ELR (cell line): ENCODE measurements at places on chromosomes 13 and 19.

GRCh38 chr19:33022472-33023116 is 42.1 kb downstream of the RHPN2 start:
- DNase-seq, result no peak

- DNase-seq, result peak; percentile 74
Measured at GRCh38 chr19:52748336-52748950, 13.6 kb upstream of the ZNF611 start.

GRCh38 chr19:56670961-56671612 is 470 bp downstream of the ZNF835 start:
- DNase-seq, result no peak

DNA sequence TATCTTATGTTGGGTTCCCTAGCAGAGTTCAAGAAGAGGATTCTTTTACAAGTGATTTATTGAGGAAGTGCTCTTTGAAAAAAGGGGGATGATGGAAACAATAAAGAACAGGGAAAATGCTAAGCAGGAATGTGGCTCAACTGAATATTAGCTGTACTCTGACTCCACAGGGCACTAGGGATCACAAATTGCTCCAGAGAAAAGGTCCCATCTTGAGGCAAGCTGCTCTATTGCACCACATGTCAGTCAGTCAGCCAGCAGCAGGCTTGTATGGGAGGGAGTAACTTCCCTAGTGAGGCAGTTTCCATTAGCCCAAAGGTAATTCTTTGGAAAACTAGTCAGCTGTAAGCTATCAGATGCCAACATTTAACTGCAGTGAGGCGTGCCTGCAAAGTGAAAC is 73.3 kb upstream of the FNDC3A start:
- DNase-seq, result peak; percentile 19

DNA sequence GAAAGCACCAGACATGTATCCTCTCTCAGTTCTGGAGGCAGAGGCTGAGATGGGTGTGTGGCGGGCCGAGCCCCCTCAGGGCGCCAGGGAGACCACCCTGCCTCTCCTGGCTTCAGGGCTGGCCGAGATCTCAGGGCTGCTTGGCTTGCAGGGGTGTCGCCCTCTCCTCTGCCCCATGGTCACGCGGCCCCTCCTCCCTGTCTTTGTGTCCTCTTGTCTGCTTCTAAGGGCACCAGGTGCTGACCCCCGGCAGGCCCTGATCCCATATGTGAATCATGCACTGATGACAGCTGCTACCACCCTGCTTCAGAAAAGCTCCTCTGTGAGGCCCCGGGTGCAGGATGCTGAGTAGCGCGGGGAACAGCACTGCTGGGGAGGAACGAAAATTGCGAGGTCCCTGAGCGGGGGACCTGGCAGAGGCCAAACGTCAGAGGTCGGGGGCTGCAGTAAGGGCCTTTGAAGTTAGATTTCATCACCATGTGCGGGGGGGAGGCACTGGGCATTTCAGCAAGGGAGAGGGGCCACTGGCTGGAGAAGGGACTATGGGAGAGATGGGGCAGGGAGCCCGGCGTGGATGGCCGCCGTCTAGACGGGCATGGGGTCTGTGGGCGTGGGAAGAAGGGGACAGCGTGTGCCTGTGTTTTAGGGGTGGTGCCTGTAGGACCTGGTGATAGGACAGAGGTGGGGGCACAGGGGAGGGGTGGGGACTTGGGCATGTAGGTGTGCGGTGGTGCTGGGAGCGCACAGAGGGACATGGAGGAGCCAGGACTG is 125.2 kb downstream of the KDM4B start:
- DNase-seq, result no peak

DNA sequence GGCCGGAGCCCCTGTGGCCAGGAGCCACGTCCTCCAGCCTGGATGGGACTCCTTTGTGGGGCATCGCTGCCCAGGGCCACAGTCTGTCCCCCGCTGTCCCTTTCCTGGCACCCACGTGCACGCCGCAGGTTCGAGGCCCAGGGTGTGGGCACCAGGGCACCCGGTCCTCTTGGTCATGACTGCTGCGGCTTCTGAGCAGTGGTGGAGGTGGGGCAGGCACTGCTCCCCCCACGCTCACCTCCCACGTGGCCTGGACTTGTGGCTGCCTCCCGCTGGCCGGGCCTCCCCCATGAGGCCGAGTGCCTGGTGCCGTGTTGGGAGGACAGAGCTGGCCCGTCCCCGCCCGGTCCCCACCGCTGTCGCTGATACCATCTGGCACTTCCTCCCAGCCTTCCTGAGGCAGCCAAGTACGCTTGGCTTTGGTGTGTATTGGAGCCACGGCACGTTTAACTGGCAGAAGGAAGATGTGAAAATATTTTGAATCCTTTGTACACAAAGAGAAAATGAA is 12.8 kb downstream of the SPPL2B start:
- DNase-seq, result no peak

DNA sequence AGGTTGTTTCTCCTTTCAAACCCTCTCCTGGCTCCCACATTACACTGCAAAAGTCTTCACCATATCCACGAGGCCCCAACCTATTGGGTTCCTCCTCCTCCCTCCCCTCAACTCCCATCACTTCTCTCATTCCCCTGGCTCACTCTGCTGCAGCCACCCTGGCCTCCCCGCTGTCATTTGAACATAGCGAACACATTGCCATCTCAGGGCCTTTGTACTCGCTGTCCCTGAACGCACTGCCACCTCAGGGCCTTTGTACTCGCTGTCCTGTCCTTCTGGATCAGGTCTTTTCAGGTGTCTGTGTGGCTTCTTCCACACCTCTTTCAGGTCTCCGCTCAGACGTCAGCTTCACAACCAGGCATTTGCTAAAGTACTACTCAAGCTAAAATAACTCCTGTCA is 1.7 kb downstream of the CCDC61 start:
- DNase-seq, result no peak

- DNase-seq, result peak; percentile 49
Measured at GRCh38 chr13:47611664-47612288, 389.3 kb downstream of the SUCLA2 start.

GRCh38 chr19:4390567-4391305 is 9.6 kb downstream of the SH3GL1 start:
- DNase-seq, result no peak

DNA sequence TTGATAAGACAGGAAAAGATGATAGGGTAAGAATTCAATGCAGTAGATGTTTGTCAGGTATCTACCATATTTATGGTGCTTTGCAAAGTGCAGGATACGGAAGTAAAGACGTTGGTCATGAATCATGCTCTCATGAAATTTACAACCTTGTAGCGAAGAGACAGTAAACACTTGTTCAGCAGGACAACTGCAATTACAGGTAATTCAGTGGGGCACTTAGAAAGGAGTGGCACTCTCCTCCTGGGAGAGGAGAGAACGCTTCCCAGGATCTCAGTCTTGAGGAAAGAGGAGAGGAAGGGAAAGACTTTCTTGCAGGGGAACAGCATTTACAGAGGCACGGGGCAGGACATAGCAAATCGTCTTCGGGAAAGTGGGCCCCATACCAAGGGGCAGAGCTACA is 46.4 kb downstream of the SOX1 start:
- no peak for DNase-seq

GRCh38 chr13:111399776-111400538 is 79.5 kb downstream of the TEX29 start:
- DNase-seq, result no peak

GRCh38 chr13:96474181-96474557 is 384.3 kb downstream of the HS6ST3 start:
- DNase-seq, result no peak

- no peak for DNase-seq
Measured at GRCh38 chr13:55566334-55566733, 1574.4 kb upstream of the PRR20A start.

GRCh38 chr13:46369506-46370277 is 17.4 kb downstream of the RUBCNL start:
- no peak for DNase-seq
